ENCODE measurements at places on chromosomes 6 and 20.

DNA sequence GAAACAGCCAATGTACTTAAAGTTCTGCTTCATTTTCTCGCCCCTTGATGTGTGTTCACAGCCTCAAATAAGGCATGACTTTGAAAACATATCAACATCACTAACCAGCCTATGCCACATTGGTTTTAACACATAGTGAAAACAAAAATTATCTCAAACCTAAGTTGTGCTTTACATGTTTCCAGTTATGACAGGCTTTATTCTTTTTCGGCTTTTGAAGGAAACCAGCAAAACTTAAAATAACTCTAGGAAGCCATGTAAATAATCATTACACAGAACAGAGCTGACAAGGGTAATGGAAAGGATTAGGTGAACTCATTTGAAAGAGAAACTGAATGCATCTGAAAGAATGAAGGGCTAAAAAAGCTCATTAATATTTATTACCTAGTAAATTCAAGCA, 42.1 kb downstream of the BMP5 start:
- no peak for DNase-seq

DNA sequence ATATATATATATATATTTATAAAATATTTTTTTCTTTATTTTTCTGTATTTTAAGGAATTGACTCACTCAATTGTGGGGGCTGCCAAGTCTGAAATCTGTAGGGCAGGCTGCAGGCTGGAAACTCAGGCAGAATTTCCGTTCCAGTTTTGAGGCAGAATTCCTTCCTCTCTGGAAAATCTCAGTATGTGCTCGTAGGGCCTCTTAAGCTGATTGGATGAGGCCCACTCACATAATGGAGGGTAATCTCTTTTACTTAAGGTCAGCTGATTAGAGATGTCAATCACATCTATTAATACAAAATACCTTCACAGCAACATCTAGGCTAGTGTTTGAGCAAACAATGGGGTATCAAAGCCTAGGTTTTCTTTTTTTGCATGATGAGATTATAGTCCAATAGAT, 244.7 kb upstream of the RNF24 start:
- no peak for DNase-seq

DNA sequence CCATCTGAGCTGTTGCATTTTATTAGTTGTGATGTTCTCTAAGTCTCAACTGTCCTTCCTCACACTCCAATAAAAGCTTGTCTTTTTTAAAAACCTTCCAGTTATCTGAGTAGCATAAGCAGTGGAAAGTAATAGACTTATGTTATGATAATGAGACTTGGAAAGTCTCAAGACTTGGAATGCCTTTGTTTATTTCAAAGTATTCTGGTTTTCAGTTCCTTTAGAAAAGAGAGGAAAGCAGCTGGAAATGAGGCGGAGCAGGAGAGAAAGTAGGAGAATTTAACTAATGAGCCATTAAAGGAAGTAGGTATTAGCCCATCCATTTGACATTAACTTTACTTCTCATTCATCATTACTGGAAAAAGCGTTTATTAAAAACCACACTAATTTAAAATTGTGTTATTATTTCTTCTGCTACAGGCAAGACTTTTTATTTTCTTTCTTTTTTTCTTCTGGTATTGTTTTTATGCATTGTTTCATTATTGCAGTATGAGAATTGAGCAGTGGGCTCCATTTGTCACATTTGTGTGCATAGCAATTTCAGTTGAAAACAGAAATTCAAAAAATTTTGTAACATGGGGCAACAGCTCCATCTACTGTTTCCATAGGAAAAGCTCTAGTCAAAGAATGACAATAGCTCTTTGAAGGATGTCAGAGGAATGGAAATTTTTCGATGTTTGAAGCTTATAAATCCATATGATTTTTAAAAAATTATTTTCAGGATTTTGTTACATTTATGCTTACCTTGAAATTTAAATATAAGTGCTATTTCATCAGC, 194.8 kb downstream of the COL9A1 start:
- no peak for DNase-seq

DNA sequence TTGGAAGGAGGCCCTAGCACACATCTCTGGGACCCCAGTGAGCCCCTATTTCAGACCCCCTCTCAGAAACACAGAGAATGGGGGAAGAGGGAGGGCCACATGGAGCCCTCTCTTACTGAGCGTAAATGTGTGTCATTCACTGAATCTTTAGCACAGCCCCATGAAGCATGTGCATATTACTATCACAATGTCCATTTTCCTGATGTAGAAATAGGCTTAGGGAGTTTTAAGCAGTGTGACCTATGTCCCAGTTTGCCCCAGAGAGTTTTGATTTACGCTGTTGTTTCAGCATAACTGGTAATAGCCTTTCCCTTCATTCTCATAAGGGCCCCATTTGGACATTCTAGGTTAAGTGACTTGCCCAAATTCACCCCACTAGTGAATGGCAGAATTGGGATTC, 25.0 kb upstream of the TCP11 start:
- DNase-seq = no peak

GRCh38 chr6:36978421-36979346, 7.3 kb downstream of the MTCH1 start:
- no peak for DNase-seq

Data from stimulated activated CD4-positive, alpha-beta T cell treated with anti-CD3 and anti-CD28 coated beads, Interleukin-15, amount 100 ng/mL, for 1 hour (primary cell).